Effector CD4-positive, alpha-beta T cell (primary cell): ENCODE measurements at places on chromosomes 1 and 21.

- DNase-seq, result no peak
Measured at GRCh38 chr1:17826165-17826488, 71.0 kb downstream of the ACTL8 start.

DNA sequence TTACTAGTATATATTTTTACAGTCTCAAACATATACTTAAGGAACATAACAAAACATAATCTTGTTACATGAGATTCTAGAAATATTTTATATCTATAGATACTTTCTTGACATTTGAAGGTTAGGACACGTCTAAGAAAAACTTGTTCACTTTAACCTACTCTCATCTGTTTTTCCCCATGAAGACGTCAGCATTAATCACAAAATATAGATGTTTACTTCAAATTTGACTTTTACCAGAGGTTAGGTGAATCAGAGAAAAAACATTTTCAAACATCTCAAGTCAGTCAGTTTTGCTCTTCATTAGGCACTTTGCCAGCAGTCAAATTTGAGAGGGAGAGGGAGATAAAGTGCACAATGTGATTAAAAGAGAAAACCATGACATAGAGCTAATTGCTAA lies 47.7 kb downstream of the BRINP3 start:
- DNase-seq, result no peak

GRCh38 chr1:227559499-227559898 lies 3.9 kb upstream of the ZNF678 start:
- no peak for DNase-seq

DNA sequence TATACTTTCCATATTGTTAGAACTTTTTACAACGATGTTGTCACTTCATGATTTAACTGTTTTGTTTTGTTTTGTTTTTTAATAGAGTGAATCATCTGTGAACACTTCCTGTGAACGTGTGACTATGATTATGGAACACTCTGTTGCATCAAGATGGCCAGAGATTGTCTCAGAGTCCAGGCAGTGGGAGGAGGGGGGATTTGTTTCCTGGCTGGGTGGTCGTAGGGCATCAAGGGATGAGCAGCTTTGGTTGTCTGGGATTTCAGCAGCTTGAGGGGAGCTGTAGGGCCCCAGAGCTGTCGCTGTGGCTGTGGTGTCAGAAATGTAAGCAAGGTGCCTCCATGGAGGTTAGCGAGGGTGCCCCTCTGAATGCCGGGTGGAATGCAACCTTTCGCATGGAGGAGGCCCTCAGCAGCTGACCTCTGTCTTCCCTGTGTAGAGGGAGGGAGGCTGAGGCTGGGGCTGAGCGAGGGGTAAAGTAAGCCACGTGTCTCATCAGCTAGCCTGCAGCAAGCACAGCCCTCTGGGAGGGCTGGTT lies 21.4 kb downstream of the NEK2 start:
- DNase-seq, result no peak

- no peak for DNase-seq
Measured at GRCh38 chr1:98737835-98738234, 76.3 kb downstream of the SNX7 start.

- DNase-seq, result no peak
Measured at GRCh38 chr1:223713546-223714420, 1.4 kb downstream of the CAPN2 start.

- DNase-seq, result no peak
Measured at GRCh38 chr1:154256686-154257085, 15.7 kb upstream of the HAX1 start.

DNA sequence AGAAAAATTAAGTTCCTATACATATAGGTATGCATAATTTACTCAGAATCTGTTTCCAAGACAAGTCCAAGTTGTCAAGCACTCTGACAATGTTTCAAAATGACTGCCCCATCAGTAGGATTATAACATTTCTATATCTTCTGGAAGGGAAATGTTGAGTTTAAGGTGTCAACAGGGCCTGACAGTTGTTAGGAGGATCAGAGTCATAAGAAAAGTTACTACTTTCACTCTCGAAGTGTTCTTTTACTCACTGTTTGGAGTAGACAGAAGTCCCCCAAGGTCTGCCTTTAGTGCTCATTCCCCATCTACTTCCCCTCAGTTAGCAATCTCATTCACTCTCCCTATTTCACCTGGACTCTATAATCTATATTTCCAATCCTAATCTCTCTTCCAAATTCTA lies 20.6 kb upstream of the MAGI3 start:
- DNase-seq, result no peak

DNA sequence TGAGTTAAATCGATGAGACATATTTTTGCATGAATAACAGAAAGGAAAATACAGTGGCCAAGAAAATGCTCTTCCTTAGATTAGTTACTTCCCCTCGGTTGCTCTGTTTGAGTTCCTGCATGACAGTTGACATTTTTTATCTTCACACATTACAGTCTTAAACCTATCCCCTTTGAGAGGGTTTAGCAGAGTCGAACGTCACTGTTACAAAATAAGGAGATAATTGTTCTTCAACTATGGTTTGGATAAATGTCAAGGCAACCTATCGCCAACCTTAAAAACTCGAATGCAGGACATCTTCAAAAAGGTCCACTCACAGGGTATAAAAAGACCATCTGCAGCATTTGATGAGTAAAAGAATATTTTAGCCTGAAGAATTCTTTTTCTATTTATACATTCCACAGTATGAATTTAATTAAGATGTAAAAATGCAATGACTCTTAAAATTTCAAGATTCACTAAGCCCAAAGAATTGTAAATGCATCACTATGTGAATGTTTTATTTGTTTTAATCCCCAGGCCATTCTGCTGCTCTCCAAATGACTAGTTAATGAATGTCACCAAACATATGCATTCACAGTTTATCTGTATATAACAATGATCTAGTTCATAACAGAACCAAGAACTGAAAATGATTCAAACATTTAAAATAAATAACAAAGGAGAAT lies 68.9 kb upstream of the COL11A1 start:
- DNase-seq, result no peak

- no peak for DNase-seq
Measured at GRCh38 chr1:116769994-116770393, 15.8 kb downstream of the CD2 start.

DNA sequence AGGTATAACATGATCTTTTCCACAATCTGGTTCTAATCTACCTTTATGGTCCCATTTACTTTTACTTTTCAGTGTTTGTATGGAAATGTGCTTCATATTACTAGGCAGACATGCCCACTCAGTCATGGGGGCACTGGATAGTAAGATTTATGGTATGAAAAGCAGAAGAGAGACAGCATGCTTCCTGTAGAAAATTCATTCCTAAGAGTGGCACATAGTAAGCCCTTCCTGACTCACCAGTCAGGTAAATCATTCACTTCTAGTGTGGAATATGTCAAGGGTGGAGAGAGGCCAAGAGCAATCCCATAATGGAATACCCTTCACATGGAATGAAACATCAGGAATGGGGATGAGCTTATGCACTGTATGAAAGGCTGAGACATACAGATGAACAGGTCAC lies 49.5 kb upstream of the BCL10 start:
- DNase-seq, result no peak

GRCh38 chr1:228215663-228216116 lies 7.8 kb downstream of the OBSCN start:
- DNase-seq, result no peak

DNA sequence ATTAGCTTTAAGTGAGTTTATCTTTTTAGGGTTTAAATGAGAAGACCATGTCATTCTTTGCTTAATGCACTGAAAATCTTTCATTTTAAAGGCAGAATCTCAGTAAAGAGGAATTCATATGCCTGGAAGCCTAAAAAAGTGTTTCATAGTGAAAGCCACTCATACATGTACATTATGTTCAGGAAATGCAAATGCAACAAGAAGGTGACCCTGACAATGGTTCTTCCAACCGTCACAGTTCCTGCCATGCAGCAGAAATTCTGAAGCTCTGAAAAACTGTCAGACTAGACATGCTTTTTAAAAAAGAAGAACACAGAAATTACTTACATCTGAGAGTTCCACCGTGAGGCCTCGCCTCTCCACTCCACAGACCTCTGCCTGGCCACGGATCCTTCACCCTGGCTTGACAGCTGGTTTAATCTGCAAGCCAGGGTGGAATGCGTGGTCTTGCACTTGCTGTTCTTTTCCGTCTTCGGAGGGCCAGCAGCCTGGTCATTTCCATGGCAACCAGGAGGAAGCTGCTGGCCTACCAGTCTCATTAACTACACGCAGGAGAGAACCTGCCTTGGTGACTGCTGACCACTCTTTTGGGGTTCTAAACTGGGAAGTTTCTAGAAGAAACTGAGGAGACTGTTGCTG lies 41.8 kb upstream of the PAXBP1 start:
- DNase-seq, result no peak

DNA sequence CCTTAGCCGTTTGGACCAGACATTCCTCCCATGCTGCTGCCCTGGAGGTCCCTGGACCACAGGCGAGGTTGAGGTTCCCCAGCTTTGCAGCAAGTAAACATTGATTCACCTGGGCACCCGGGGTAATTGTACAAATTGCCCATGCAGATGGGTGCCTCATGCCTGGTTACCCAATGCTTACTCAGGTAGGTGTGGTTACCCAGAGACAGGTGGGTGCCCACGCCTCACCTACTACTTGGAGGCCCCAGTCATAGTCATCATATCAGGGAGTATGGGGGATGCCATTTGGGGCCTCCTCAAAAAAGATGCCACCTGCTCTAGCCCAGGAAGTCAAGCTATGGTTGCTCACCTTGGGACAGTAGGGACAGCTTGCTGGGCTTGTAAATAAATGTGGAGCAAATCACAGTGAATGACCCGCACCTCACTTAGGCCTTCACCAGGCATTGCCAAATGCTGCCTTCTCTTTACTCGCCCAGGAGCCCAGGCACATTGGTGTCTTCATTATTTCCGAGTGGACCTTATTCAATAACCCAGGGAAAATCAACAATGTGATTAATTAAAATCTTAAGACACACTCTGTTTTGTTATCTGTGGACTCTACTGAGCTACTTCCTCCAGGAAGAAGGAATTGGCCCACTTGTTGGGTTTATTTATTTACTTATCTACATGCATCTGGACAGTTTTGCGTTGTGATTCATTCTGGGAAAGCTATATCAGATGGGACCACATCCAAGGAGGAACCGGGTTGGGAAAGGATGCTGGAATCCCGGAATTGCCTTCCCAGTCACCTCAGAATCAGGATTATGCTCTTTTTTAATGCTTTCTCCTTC lies 35.6 kb upstream of the GRHL3 start:
- DNase-seq, result no peak

- DNase-seq, result no peak
Measured at GRCh38 chr21:30251781-30252180, 31.0 kb downstream of the KRTAP24-1 start.

- DNase-seq, result no peak
Measured at GRCh38 chr21:45613881-45614280, 29.6 kb upstream of the PCBP3 start.

DNA sequence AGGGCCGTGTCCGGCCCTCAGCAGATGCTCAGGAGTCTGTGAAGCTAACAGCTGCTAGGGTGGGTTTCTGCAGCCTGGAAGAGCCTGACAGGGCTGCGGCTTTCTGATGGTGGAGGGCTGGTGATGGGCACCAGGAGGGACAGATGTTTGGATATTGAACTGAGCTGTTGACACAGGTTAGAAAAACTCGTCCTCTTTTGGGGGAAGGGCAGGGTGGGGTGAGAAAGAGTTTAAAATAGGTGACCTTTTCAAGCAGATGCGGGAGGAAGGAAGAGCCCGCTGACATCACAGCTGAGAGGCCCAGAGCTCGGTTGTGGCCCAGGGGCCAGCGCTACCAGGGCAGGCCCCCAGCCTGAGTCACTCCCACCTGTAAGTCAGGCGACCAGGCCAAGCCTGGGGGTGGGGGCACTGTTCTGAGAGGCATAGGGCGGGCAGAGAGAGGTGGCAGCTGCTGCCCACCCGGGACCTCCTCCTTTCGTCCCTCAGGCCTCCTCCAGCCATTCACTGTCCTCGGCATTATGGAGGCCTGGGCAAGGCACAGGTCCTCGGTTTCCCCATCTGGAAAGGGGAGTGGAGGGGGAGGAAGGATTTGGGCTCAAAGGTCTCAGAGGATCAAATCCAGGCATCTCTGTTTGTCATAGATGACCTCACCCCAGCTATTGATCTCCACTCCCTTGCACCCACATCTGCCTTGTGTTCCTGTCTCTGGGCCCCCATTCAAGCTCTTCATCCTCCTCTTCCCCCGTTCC lies 32.3 kb upstream of the ID3 start:
- no peak for DNase-seq

DNA sequence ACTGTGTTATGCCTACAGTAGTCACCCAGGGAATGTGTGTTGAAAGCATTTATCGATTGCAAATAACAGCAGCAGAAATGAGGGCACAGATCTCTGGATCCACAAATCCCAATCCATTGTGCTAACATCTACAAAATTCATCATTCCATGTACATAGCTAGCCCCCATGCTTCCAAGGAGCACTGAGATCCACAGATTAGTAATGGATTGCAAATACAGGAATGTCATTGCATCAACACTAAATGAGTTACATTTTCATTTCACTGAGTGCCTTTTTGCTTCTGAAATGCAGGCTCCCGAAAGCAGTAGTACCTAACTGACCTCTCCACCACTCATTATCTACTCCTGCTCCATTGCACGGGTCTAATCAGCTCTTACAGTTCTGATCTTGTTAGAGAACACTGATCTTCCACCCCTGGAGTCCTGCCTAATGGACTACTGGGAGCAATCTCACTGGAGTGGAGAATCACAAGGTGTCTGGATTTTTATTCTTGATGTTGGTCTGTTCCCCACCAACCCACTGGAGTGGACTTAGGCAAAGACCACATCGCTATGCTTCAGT lies 30.5 kb downstream of the ASTN1 start:
- DNase-seq, result no peak

GRCh38 chr21:46184625-46185555 lies 631 bp upstream of the SPATC1L start:
- peak; percentile 44 for DNase-seq

GRCh38 chr1:101451888-101452287 lies 215.1 kb downstream of the S1PR1 start:
- no peak for DNase-seq

DNA sequence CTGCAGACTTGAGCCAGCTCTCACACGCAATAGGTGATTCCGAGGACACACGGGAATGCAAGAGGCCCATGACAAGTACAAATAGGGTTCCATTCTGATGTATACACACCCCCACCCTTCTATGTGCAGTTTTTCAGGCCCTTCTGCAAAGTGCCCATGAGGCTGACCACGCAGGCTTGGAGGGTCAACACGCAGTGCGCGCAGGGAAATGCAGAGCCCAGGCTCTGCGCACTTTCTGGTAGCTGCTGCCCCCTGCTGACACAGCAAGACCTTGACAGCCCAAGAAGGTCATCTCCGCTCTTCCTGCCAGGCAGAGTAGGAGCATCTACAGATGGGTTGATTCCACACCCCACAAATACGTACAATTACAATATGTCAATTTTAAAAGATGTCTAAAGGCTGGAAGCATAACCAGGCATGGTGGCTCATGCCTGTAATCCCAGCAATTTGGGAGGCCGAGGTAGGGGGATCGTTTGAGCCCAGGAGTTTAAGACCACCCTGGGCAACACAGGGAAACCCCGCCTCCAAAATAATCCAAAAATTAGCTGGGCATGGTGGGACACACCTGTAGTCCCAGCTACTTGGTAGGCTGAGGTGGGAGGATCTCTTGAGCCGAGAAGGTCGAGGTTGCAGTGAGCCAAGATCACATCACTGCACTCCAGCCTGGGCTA lies 18.5 kb downstream of the SH3BP5L start:
- peak; percentile 39 for DNase-seq
